ENCODE measurements at places on chromosomes 1 and 21. TPM values are rescaled to one million over a fixed set of nuclear protein-coding genes. Genes with fewer than 3 reads are reported as not detected.

DNA sequence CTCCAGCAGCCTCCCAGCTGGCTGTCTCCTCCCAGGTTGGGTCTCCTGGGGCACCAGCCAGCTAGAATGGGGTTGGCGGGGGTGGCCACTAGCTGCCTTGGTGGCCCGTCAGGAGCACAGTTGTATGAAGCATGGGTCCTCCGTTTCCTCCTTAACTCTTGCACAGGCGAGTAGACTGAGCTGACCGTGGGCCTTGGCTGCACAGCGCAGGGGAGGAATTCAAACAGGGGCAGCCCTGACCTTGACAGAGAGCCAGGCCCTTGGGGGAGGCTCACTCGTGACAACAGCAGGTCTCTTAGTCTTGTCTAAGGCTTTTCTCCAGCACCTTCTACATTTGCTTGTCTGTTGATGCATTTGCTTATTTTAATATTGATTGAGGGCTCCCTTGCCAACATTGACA lies 114.1 kb downstream of the PRDM2 start:
- no peak for DNase-seq

DNA sequence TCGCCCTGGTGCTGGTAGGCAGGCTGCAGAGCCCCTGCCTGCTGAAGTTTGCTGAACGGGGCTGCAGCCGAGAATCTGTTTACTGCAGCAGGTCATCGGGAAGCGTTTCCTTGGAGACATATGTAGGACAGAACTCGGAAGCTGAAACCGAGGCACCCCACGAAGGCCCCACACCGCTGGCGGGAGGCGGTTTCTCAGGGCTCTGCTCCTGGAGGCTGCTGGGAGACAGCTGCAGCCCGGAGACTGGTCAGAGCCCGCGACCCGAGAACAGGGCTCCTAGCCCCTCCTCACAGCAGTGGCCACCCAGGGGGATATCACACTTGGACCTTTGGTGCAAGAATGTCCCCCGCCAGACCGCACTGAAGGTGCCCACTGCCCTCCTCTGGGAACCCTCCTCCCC lies 12.7 kb upstream of the PLCH2 start:
- no peak for DNase-seq

GRCh38 chr1:213394837-213395236 lies 343.8 kb downstream of the RPS6KC1 start:
- no peak for DNase-seq

GRCh38 chr1:80217377-80217986 lies 1211.0 kb upstream of the ADGRL4 start:
- peak; percentile 21 for DNase-seq

DNA sequence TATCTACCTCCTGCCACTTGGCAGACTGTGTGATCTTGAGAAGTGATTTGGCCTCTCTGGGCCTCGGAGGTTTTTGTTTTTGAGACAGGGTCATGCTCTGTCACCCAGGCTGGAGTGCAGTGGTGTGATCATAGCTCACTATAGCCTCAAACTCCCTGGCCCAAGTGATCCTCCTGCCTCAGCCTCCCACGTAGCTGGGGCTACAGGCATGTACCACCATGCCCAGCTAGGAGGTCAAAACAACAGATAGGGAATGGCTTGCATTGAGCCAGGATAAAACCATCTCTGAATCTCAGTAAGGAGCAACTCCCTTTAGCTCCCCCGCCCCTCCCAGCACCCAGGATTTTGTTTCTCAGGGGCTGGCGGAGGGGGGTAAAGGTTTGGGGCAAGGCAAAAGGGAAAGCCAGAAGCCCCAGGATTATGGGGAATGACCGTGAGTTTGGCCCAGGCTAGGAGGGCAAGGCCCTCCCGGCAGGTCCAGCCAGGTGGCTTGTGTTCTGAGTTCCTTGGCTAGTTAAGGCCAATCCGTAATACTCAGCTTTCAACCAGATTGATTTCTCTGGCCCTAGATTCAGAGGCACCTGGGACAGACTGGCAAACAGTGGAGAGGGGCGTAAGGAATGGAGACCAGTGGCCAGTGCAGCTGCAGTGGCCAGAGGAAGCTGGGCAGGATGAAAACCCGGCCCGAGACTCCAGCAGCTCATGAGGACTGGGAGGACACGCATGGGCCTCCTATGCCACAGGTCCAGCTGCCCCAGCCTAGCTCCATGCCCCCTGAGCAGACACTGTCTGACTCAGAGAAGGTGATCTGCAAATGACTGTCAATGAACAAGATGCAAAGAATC lies 130.1 kb downstream of the DMRTB1 start:
- DNase-seq = no peak

DNA sequence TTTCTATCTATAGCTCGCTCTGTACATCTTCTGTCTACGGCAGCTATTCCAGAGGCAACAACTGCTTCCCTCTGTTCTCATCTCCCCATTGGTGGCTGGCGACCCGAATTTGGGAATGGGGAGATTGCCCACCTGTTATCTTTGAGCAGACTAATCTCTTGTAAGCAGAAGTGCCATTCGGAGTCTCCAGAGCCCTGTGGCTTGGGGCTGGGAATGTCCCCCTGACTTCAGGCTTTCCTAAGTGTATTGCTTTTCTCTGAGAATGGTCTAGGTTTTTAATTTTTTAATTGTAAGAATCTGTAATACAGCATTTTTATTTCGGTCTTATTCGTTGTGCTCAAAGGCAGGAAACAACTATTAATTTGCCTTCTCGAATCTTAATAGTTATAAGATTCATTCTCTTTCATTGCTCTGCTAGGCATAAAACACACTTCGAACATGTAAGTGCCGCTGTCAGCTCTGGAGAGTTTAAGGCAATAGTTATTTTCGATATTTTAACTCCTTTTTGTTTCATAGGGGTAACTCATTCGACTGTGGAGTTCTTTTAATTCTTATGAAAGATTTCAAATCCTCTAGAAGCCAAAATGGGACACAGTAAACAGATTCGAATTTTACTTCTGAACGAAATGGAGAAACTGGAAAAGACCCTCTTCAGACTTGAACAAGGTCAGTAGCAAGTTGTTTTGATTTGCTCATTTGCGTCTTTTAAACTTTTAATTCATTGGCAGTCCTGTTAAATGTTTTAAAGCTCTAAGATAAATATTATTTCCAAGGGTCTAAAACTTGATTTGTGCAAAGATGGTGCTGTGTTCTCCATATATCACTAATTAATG lies 514 bp downstream of the AGL start:
- peak; percentile 0 for DNase-seq

DNA sequence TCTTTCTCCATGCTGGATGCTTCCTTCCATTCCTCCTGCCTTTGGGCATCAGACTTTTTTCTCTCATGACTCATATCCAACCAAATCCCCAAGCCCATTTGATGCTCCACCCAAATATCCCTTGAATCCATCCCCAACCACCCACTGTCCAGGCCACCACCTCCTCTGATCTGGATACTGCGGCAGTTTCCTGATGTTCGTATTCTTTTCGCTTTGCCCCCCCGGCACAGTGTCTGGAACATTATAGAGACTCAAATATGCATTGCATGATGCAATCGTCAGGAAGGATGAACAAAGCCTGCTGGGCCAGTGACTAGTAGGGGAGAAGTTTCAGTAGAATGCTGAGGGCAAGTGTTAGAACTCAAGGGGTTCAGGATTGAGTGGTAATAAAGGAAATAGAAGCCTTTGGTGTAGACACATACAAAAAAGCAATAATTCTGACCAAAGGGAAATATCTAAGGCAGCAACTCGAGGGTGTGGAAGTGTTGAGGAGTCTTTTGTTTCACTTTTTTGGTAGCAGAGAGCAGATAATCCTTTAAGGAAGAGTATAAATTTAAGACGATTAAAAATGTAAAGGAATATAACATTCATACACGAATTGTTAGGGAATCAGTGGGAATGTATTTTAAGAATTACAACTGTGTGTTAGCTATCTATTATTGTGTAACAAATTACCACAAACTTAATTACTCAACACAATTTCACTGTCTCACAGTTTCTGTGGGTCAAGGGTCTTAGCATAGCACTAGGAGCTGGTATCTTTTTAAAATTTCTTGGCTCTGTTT lies 7.5 kb downstream of the S100A11 start:
- peak; percentile 54 for DNase-seq

GRCh38 chr21:39441502-39442475 lies 3.8 kb downstream of the LCA5L start:
- DNase-seq = no peak

DNA sequence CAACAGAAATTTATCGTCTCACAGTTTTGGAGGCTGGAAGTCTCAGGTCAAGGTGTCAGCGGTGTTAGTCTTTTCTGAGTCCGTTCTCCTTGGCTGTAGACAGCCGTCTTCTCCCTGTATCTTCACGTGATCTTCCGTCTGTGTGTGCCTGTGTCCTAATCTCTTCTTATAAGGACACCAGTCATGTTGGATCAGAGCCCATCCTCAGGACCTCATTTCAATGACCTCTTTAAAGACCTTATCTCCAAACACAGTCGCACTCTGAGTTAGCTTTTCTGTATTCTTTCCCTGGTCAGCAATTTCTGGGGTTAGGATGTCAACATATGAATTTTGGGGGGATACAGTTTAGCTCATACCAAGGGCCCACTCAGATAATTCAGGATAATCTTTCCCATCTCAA lies 247.7 kb downstream of the PRDM2 start:
- no peak for DNase-seq

GRCh38 chr1:226526801-226527595 lies 21.6 kb upstream of the STUM start:
- peak; percentile 52 for DNase-seq

DNA sequence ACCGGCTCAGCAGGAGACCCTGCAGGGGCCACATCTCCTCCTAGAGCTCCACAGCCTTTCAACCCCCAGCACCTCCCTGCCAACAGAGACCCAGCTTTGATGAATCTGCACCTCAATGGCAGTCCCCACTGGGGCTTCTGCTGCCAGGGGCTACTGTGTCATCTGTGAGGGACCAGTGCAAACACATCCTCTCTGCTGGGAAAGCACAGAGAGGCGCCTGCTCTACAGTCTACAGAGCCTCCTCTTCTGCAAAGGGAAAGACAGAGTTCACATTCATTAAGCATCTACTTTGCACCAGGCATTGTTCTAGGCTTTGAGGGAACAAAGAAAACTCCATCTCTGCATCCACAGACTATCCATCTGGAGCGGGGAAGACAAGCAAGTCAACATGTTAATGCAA lies 125.8 kb downstream of the CAPN8 start:
- DNase-seq = no peak

GRCh38 chr1:58884706-58885661 lies 101.1 kb upstream of the JUN start:
- DNase-seq = no peak

The ADAM30 gene
- total RNA-seq = not detected

The OPRD1 gene
- not detected for total RNA-seq

The PRAMEF4 gene
- total RNA-seq = not detected

The TNN gene
- not detected for total RNA-seq

The HSD3B1 gene
- not detected for total RNA-seq

The COL24A1 gene
- total RNA-seq = 0.09 TPM

The RGS4 gene
- total RNA-seq = not detected

The AK5 gene
- not detected for total RNA-seq

Measured in NCI-H460 (cell line).